ENCODE measurements at places on chromosomes 3 and 15.

DNA sequence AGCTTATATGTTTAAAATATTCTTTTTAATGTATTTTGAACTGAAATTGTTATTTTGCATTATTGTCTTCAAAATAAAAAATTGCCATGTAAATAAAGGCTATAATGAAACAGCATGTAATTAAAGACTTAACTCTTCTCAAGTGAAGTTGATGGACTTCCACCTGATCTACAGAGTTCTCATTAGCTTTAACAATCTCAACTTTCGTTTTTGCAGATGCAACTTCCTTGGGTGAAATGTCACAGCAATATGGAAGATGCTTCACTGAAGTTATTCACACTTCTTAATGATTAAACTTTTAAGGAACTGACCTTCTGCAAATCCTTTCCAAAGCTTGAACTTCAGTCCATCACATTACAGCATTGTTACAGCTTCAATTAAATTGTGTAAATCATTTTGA, 63.6 kb downstream of the OSTN start:
- DNase-seq: no peak

GRCh38 chr3:112466020-112466419, 33.3 kb downstream of the BTLA start:
- peak; percentile 10 for DNase-seq

DNA sequence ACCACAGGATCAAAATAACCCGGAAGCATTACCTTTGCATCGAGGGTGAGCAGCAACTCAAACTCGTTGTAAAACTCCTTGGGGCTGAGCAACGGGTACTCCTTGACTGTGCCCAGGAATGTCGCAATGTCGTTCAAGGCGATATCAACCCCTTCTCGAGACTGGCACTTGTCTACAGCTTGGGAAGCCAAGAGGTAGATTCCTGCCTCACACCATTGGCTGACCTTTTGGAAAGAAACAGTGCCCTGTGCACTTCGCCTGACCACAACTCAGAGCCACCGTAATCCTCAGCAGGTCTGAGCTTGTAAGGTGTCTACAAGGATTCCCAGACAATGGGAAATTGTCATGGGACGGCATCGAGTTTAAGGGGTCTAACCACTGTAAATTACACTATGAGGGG, 43.9 kb downstream of the B3GNT5 start:
- DNase-seq: no peak

DNA sequence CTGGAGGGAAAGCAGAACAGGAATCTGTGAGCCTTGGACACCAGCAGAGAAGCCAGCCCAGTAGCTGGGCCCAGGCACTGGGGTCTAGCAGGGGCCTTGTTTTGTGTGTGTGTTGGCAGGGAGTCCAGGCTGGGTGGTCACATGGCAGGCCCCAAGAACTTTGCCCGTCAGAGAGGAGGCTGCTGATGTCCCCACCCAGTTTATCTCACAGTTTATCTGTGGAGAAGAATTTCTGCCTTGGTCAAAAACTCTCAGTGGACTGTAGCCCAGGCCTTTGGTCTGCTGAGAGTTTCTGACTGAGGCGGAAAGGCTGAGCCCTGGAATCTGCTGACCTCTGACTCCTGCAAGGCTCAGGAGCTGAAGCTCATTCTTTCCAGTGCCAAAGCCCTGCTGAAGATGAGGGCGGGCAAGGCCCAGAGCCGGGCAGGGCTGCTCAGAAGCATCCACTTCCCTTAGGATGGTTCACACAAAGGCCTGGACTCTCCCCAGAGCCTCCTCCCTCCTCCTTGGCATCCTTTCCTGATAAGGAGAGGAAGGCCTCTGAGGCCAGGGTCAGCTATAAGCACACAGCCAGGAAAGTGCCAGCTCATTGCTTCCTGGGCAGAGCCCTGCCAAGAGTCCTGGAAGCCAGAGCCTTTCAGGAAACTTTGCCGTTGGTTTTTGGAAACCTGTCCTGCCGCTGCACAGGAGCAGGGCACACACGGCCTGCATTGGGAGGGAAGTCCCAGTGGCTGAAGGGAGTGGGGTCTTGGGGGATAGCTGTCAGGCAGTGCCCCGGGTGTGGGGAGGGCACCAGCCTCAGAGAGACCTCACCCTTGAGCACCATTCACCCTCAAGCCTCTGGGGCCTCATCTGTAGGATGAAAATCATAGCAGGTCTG, 37.2 kb upstream of the SLCO2A1 start:
- DNase-seq: no peak

- DNase-seq: no peak
Observed at GRCh38 chr3:145191543-145191942, 969.4 kb downstream of the PLOD2 start.

DNA sequence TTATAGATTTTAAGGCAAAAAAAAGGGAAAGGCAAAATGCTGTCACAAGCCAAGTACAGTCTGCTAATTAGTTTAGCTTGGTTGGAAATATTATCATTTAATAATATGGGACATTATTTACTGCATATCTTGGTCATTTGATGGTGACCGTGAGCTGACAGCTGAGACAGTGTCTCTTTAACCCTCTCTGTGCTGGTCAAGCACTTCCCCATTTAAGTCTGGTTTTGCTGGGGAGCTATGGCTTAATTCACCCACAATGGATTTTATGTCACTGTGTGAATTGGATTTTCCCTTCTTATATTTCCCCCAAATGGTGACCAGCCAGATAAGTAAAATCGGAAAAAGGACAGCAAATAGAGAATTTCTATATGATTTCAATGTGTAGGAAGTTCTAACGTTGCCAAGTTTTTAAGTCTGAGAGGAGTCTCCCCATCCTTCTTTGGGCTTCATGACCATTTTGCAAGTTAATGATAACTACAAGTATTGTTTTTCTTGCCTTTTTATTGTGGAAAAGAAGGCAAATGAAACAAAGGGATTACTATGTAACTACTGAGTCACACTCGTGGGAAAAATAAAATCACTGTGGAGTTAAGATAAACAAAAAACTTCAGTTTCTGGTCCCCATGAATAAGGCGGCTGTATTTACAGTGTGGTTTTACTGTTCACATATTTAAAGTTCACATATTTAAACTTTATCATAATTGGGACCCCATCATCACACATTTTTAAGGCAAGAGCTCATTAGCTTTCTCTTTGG, 373.5 kb downstream of the NR2F2 start:
- no peak for DNase-seq

- DNase-seq: no peak
Observed at GRCh38 chr15:31590609-31591008, 264.0 kb downstream of the KLF13 start.

DNA sequence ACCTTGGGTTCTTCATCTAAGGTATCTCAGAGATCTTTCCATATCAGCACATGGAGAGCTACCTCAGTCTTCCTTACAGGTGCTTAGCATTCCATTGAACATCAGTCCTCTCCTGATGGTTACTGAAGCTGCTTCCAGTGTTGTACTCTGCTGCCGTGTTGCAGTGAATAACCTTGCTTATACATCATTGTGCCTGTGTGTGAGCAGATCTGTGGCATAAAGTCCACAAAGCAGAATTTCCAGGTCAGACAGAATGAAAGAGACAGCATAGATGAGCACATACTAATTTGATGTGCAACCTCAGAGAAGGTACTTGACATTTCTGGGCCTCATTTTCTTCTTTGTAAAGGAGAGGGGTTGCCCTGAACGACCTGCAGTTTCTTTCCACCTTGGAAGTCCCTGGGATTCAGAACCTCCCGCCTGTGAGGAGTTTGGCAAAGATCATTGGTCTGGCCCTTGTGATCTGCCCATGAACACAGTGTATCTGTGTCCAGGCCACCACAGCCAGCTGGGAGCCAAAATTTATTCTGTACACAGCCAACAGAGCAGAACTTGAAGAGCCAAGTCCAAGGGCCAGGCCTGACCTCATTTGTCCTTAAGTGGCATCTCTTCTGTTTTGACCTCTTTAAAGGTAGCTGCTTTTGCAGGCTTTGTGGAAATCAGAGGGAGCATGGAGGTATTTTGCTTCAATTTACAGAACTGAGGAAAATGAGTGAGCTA, 57.2 kb upstream of the SLC7A14 start:
- DNase-seq: peak; percentile 95

DNA sequence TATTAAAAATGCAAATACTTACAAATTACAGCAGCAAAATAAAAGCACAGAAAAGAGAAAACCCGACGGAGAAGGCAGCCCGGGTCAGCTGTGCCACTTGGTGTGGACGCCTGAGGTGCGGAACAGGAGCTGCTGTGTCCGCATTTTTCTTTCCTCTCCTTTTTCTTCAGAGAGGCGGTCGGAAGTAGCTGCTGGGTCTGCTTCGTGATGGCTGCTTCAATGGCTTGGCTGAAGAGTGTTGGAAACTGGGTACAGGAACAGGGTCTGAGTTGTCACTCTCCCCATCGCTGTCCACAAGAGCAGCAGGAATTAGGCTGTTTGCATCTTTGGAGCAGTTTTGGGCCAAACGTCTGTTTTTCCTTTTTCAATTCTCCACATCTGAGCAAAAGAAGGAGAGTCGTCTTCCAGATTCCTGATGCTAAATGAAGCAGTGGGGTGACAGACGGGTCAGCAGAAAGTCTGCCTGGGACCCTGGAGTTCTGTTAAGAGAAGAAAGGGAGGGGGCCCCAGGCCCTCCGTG, 53.5 kb upstream of the ARL8B start:
- DNase-seq: no peak

Measured in globus pallidus (tissue), 1 donor.